ENCODE measurements at places on chromosomes 6 and 20.

DNA sequence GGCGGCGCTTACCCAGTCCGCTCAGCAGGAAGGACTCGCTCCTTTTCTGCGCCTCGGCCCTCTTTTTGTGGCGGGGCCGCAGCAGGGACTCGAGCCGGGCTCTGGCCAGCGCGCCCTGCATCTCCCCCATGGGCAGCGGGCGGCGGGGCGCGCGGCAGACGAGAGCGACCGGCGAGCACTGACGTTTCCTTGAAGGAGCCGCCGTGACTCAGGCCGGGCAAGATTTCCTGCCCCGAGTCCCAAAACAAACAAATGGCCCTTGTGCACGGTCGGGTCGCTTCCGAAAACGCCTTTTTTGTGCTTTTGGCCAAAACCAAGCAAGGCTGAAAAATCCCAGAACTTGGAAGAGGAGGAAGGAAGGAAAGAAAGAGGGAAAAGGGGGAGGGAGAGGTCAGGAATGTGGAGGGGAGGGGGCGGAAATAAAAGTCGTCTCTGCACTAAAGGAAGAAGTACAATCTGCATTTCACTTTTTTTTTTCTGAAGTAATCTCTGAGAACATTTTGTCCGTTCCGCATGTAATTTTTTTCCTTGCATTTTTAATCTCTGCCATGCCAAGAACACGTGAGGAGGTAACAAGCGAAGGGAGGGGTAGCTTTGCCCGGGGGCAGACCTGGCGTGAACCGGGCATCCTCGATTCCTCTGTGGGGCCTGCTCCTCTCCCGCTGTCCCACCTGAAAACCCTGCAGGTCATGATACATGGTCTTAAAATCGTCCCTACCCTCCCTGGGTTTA, 123.3 kb upstream of the SLC2A12 start:
- DNase-seq: peak; percentile 32

DNA sequence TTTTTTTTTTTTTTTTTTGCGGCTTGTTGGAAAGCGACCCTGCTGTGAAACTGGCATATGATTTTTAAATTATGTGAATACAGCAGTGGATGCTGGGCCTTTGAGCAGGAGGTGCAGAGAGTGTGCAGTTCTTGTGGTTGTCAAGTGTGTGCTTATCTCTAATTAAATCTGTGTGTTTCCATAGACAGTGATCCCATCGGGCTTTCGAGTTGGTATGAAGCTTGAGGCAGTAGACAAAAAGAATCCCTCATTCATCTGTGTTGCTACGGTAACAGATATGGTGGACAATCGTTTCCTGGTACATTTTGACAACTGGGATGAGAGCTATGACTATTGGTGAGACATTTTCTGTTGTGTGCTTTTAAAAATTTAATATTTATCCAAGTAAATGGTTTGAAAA, 52.4 kb downstream of the L3MBTL3 start:
- DNase-seq: no peak

GRCh38 chr20:33506576-33506975, 16.7 kb downstream of the CBFA2T2 start:
- DNase-seq: no peak

GRCh38 chr20:58086763-58087561, 141.5 kb downstream of the ANKRD60 start:
- DNase-seq: no peak

DNA sequence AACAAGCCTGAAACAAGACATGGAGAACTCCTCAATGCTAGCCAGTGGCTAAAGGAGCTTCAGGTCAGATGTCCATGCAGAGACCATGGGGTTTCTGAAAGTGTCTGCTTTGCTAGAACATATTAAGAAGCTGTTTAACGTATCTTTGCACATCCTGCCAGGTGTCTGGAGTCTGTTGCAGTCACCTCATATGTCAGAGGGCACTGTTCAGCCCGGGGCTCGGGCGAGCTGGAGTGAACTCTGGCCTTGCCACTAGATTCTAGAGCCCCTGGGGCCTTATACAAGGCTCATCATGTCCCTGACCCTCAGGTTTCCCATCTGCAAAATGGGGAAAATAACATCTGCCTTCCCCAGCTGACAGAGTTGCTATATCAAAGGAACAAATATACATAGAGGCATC, 59.0 kb downstream of the PRDM1 start:
- no peak for DNase-seq

DNA sequence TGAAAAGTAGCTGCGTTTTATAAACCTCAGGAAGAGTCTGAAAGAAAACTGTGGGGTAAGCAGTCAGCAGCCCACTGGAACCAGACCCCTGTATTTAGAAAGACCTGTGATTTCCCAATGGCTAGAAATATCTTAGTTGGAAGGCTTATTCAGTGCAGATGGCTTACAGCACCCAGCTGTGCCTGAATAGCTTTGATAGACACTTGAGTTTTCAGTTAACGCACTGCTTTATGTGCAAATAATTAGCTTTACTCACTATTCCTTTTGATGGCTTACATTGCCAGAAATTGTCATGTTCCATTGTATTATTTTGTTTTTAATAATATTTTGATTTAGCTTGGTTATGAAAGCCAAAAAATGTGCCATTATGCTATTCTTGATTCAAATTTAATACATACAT, 465.3 kb upstream of the SYNCRIP start:
- DNase-seq: no peak

DNA sequence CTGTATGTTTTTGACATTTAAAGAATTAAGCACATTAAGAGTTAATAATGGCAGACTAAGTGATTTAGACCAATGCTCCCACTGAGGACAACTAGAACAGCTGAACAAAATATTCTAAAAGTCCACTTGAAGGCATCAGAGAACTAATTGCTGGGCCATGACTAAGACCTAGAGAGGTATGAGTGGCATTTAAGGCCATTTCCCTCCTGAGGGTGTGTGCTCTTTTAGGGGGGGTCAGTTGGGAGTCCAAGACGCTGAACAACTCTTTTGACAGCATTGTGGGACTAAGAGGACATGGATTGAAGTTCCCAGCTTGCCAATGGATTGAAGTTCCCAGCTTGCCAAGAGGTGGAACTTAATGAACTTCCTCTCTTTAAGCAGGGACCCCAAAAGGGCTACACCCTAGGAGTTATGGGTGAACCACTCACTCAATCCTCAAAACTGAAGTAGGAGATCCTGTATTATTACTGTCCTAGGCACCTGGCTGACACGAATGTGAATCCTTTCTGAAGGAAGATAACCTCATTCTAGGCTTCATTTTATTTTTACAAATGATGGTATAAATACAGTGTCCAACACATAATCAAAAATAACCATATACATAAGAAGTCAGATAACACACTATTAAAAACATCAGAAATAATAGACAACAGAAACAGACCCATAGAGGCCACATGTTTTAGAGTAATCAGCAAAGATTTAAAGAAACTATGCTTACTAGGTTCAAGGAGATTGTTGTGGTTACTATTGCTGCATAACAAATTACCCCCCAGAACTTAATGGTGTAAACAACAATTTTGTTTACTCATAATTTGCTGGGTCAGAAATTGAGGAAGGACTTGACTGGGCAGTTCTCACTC, 175.1 kb downstream of the VEGFA start:
- no peak for DNase-seq

GRCh38 chr6:159079367-159079766, 34.6 kb upstream of the TAGAP start:
- DNase-seq: no peak

DNA sequence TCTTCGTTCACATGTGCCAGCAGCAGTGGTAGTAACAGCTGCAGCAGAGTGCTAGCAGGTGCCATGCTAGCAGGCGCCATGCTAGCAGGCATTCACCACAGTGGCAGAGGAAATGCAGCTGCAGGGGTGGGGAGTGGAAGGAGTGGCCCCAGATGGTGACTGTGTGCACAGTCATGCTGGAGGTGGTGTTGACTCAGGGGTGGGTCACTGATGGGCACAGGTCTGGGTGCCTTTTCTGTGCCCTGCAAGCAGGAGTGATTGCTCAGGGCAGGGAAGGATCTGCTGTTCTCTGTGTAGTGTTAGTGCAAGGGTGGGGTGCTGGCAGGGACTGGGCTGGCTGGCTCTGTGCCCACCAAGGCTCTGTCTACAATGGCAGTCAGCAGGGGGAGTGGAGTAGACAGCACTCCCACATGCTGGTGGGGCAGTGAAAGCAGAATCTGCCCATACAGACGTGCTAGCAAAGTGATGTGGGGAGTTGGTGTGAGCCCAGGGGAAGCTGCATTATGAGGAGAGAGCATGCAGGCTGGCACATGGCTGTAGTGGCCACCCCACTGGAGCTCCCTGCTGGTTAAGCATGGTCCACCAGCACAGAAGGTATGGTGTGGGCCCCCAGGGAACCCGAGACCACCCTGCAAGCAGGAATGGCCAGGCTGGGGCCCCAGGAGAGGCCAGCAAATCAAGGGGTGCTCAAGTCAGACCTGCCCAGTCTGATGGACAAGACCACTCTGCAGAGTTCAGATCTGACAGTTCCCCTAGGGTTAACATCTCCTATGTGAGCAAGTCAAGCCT, 11.4 kb upstream of the TSPYL4 start:
- DNase-seq: no peak

GRCh38 chr6:158064725-158065251, 83.1 kb downstream of the SYNJ2 start:
- DNase-seq: no peak

DNA sequence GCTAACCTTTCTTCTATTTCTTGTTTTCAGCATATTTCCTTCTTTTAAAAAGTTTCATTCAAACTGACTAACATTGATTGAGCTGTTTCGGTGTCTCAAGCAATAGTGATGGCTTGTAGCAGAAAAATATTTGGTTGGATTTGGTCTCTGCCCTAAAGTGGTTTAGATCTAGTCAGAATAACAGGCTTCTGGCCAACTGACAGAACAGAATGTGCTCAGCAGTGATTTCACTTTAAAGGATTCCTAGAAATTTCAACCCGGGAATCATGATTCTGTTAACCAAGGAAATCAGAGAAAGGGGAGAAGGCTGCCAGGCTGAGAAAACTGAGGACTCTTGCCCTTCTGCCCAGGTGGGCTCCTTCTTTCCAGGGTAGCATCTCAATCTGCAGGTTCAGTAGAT, 16.6 kb upstream of the GSTA1 start:
- DNase-seq: no peak

- DNase-seq: no peak
Measured at GRCh38 chr20:14882157-14882556, 544.7 kb upstream of the FLRT3 start.

DNA sequence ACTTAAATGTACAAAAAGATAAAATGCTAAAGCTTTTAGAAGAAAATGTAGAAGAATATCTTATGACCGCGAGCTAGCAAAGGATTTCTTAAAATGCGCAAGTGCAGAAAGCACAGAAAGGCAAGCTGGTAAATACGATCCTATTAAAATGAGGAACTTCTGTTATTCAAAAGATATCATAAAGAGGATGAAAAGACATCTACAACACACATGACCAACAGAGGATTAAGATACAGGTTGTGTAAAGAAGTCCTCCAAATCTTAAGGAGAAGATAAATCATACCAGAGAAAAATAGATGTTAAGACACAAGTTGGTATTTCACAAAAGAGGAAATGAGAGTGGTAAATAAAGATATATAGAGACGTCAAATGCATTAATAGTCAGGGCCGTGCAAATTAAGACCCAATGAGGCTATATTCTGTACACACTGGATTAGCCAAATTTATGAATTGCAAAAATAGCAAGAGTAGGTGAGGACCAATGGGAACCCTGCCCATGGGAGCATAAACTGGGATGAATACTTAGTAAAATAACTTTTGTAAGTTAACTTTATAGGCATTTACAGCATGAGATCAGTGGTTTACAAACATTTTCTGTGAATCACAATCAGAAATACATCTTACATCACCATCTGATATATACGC, 23.0 kb downstream of the APCDD1L start:
- DNase-seq: no peak

- no peak for DNase-seq
Measured at GRCh38 chr6:112343977-112344376, 3.2 kb upstream of the RFPL4B start.

GRCh38 chr6:125367036-125367782, 65.4 kb upstream of the HDDC2 start:
- no peak for DNase-seq

- DNase-seq: no peak
Measured at GRCh38 chr20:57282670-57283361, 16.4 kb upstream of the BMP7 start.

DNA sequence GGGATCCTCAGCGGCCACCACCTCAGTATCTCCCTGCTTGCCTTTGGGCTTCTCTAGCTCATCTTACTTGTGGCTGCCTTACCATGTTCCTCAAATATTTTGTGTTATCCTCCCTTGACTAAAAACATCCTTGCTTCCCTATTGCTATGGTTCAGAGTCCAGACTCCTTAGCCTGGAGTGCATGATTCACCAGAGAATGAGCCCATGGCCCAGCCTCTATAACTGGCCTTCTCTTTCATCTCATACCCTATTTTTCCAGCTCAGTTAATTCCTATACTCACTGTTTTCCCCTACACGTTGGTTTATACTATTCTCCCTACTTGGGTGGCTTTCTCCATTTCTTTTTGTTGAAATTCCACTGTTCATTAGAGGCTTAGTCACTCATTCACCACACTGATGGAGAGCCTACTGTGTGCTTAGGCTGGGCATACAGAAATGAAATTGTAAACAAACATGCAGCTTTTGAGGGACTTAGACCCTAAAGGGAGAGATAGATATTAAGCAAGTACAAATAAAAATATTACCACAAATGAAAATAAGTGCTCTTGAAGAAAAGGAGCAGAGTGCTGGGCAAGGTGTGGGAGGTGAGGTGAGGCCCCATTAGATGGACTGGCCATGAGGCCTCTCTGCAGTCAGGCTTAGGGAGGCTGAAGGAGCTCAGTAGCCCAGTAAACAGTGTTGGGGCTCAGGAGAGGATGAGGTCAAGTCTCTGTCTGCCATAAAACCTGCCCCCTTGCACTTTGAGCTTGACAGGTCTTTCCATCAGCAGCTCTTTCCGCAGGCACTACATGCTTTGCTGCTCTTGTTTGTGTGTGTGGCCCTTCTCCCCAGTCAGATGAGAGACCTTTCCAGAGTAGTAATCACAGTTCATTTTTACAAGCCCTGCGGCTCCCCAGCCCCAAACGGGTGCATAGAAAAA, 109.3 kb downstream of the TCP11 start:
- DNase-seq: no peak

DNA sequence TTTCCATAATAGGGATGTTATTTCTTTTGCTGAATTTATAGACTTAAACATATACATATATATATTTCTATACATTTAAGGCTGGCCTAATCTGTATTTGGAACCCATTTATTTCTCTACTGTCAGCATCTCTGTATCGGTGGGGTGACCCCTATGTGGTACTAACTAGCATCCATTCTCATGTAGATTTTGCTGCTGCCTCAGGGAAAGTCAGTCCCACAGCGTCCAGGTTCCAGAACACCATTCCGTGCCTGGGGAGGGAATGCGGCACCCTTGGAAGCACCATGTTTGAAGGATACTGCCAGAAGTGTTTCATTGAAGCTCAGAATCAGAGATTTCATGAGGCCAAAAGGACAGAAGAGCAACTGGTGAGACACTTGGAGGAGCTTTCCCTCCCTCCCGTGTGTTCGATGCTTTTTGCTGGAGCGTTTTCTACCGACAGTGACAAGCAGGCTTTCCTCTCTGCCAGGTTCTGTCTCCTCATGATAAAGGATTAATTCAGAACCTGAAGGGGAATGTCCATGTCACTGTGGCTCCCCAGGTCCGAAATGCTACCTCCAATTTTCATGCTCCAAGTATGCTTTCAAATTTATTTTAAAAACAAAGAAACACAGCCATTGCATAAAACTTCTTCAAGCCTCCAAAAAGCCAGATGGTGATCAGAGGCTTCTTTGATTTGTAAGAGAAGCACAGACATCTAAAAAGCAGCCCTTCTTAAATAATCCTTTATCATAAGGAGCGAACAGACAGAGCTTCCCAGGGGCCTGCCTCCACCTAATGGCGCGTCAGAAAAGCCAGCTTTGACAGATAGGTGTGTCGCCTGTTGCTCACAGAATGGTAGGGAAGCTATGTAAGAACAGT, 13.1 kb downstream of the TNFAIP3 start:
- no peak for DNase-seq
